ENCODE measurements at places on chromosomes 2 and 18. TPM values are rescaled to one million over a fixed set of nuclear protein-coding genes. Genes with fewer than 3 reads are reported as not detected.
A peak's percentile ranks its signal among the peaks of the same experiment; 100 is the strongest.

DNA sequence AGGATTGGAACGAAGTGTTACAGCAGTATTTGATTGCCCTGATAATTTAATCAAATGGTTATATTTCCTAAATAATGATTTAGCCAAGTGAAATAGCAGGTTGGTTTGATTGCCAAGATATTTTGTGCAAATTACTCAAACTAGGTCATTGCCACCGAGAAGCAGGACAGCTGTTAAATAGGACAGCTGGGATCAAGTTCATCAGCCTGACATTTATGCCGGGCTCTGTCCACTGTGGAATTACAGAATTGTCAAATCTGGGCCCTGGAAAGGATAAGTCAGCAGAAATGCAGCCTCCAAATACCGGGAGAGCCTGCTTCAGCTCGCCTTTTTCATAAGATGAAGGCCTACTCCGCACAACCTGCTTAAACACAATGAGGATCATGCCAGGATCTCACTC lies 73.9 kb upstream of the RPL31 start:
- H3K4me3 ChIP-seq: no peak overlapping the region
- peaks cover 32% of the 10 kb centered on the region for H3K4me1 ChIP-seq
- peaks cover 7% of the 10 kb centered on the region for H3K36me3 ChIP-seq
- no peaks in the 10 kb centered on the region for H3K27me3 ChIP-seq
- DNase-seq: no peak

DNA sequence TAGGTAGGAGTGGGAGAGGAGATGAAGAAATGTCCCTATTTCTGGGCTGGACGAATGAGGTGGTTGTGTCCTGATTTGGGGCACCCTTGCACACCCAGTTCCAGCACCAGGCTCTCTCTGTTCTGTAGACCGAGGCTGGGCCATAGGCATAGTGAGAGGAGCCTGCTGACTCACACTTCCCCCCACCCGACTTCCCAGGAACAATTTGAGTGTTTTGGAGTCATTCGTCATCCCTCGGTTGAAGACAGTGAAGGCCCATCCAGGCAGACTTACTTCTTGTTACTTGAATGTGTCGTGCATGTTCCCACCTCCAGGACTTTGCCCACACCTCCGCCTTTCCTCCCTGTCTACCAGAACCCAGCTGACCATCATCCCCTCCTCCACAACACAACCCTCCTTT lies 179.1 kb downstream of the HAUS1 start:
- H3K27me3 ChIP-seq: no peaks in the 10 kb centered on the region
- H3K27ac ChIP-seq: no peak overlapping the region
- H3K4me3 ChIP-seq: no peak overlapping the region
- peaks cover 4% of the 10 kb centered on the region for H3K4me1 ChIP-seq

GRCh38 chr2:128305555-128306080 lies 13.1 kb downstream of the HS6ST1 start:
- H3K4me3 ChIP-seq: no peak overlapping the region
- H3K36me3 ChIP-seq: no peaks in the 10 kb centered on the region
- DNase-seq: no peak
- peaks cover 38% of the 10 kb centered on the region for H3K4me1 ChIP-seq

DNA sequence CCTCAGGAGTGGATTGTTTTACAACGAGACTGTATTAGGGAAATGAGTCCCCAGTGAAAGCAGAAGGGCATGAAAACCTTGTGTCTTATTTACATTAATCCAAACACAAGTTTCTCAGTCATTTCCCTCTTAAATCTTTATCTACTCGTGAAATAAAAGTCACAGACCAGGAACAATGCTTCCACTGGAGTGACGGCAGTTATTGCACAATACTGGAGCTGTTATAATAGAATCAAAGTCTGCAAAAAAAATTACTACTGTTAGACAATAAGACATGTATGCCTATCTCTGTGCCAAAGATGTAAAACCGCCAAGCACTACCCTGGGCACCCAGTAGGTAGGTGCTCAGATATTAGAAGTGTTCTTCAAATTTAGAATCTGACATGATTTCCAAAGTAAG lies 375.5 kb downstream of the ZNF521 start:
- H3K27ac ChIP-seq: no peak overlapping the region
- DNase-seq: no peak
- no peak overlapping the region for H3K4me3 ChIP-seq
- H3K4me1 ChIP-seq: no peaks in the 10 kb centered on the region
- H3K36me3 ChIP-seq: no peaks in the 10 kb centered on the region

GRCh38 chr2:242030858-242031257 lies 161.3 kb downstream of the RTP5 start:
- H3K36me3 ChIP-seq: no peaks in the 10 kb centered on the region
- H3K4me1 ChIP-seq: no peaks in the 10 kb centered on the region
- no peak overlapping the region for H3K27ac ChIP-seq
- peak; percentile 7 for DNase-seq

DNA sequence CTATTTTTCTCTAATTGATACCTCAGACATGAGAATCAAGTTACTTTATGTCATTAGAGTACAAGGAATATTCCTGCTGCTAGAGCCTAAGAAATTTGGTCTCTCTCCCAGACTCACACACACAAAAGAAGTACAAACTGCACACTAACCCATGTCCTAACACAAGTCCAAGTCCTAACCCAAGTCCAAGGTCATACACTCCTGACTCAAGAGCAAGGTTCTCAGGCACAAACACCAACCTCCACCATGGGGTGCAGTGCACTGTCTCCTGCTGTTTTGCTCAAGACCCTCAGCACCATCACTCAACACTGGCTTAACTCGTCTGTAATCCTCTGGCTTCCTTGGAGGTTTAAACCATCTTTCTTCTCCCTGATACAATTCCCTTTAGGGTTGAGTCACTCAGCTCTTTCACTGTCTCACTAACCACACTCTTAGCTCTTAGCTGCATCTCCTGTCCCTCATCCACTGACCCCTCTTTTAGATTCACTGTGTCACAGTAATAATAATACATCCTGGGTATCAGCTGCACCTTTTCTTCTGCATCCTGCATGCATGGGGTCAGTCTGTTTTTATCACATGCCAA lies 129.8 kb downstream of the BCL2L11 start:
- DNase-seq: no peak
- H3K36me3 ChIP-seq: no peaks in the 10 kb centered on the region
- H3K27ac ChIP-seq: no peak overlapping the region
- no peaks in the 10 kb centered on the region for H3K27me3 ChIP-seq

- H3K36me3 ChIP-seq: no peaks in the 10 kb centered on the region
- DNase-seq: no peak
- H3K27ac ChIP-seq: no peak overlapping the region
These were observed 74.0 kb downstream of the BCL11A start for GRCh38 chr2:60479226-60480088.

GRCh38 chr2:218396688-218397462 lies 2.8 kb upstream of the CTDSP1 start:
- peak overlapping the region; percentile 100 for H3K27ac ChIP-seq
- peaks cover 42% of the 10 kb centered on the region for H3K4me1 ChIP-seq
- H3K27me3 ChIP-seq: no peaks in the 10 kb centered on the region
- peak; percentile 84 for DNase-seq
- H3K36me3 ChIP-seq: peaks cover 10% of the 10 kb centered on the region
- peak overlapping the region; percentile 100 for H3K4me3 ChIP-seq

DNA sequence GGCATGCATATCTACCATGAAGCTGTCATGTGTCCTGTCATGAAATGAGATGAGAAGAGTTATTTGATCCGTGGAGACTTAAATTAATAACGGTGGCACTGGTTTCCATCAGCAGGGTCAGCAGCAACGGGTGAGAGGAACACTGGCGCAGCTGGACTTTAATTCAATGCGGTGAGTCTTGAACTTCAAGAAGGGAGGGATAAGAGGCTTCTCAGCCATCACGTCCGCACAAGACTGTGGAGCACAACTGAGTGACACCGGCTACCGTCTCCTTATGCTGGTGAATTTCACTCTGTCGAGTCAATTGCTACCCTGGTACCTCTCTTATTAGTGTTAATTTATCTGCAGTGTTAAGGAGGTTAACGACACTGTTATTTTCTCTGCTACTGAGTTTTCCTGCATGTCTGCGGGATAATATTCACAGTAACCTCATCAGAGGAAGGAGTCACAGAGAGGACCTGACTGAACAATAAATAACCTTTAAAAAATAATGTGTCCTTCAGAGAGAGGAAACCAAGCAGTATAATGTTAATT lies 236.8 kb downstream of the EPHA4 start:
- no peak overlapping the region for H3K4me3 ChIP-seq
- H3K4me1 ChIP-seq: no peaks in the 10 kb centered on the region
- H3K27me3 ChIP-seq: no peaks in the 10 kb centered on the region
- H3K27ac ChIP-seq: no peak overlapping the region
- H3K36me3 ChIP-seq: no peaks in the 10 kb centered on the region

Gene CAPN14
- total RNA-seq: 0.20 TPM

Gene ACADL
- 2.1 TPM for total RNA-seq

Gene CYTIP
- total RNA-seq: 1.7 TPM

Gene CHRND
- total RNA-seq: not detected

Gene BCL2
- 16.8 TPM for total RNA-seq

Gene RASGRP3
- total RNA-seq: 62.2 TPM

Gene IAH1
- total RNA-seq: 81.6 TPM

Data from heart left ventricle (tissue), 16 donors.